Stimulated activated CD4-positive, alpha-beta T cell treated with anti-CD3 and anti-CD28 coated beads, Interleukin-4, amount 100 ng/mL, for 48 hours (primary cell): ENCODE measurements at places on chromosomes 6 and 20.

DNA sequence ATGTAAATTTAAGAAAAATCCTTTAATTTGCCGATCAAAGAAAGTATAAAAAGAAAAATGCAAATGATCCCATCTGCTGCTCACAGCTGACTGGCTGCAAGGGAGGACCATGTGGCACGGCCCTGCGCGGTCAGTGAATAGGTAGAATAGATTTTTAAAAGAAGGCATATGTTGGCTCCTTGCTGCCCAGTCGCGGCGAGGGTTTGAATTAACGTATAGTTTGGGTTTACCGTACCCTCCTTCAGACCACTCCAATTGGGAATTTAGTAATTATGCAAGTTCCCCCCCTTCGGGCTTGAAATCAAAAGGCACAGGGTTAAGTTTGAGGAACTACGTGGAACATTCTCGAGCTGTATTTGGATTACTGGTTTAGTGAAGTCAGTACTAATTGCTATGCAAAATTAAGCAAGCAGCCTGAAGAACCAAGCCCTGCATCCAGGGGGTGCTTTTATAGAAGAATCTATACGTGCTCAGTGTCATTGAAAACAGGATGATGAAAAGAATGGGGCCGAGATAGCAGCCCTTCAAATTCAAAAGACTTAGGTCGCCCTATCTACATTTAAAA is 1.1 kb upstream of the BEND3 start:
- DNase-seq, result no peak

DNA sequence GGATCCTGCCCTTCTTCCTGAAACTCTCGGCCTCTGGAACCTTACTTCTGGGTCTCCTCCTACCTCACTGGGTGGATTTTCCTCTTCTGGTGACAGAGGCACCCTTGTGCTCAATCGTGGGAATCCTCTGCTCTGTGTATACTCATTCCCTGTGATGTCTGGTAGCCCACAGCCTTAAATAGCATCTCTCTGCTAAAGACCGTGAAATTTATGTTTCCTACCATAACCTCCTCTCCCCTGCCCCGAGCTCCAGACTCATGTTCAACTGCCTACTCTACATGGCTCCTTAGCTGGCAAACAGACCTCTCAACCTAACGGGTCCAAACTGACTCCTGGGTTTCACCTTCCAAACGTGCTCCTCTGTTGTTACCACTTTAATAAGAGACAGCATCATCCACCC is 9.9 kb downstream of the MMP9 start:
- DNase-seq, result no peak

DNA sequence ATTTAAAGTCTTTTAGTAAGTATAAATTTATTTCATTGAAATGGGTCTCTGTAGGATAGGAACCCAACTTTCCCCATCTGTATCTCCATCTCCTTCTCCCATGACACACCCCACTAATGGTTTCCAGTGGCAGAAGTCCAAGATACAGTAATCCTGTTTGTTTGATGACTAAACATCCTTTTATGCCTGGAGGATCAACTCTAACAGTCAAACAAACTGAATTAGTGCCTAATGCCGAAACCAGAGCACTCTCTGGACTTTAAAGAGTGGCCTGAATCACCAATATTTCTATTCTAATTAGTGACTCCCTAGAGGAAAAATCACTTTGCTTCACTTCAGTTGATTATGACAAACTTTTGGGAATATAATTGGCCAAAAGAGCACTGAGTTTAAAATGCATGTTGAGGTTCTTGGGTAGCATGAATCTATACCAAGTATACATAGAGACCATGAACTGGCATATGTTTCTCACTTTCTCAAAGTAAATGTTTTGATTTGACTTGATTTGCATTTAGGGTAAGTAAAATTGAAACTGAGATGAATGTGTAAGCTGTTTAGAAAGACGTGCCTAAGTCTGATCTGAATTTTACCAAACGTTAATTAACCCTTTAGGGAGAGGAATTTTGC is 776.4 kb upstream of the NRSN1 start:
- no peak for DNase-seq

GRCh38 chr6:46473881-46474280 is 17.4 kb downstream of the RCAN2 start:
- no peak for DNase-seq

GRCh38 chr20:8372824-8373380 is 240.8 kb downstream of the PLCB1 start:
- DNase-seq, result no peak

DNA sequence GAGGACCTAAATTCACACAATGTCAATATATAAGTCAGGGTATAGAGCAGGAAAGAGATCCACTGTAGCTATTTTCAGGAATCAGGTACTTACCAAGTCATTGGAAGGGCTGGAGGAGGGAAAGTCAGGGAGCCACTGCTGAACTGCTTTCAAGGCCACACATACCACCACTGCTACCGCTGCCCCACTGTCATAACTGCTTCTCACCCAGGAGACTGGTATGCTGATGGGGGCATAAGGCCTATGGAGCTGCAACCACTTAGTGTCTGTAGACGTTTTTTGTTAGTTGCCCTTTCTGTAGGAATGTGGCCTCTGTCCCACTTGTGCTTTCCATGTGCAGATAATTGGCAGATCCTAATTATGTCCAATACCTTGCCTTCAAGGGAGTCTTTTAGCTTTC is 5.4 kb downstream of the SMAP1 start:
- DNase-seq, result no peak

DNA sequence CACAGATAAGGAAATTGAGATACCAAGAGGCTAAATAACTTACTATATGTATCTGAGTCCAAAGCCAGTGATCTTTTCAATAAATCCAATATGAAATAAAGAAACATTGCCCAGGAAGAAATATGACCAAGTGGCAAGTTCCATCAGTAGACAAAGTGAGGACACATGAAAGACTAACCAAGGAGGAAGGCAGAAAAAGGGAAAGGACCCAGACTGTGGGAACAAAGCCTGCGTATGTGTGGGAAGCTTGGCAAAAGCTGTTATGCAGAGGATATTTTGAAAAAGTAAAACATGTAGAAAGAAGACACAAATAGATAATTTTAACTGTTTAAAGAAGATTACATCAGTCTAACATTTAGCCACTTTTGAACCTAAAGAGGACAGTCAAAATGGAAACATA is 264.4 kb upstream of the PRDM1 start:
- DNase-seq, result no peak

GRCh38 chr6:134480593-134480992 is 162.7 kb upstream of the SGK1 start:
- DNase-seq, result no peak
